HS-27A (cell line): ENCODE measurements at places on chromosomes 7 and 10.

- no peak for DNase-seq
These were observed 70.1 kb downstream of the RNF216 start for GRCh38 chr7:5711409-5711808.

- no peak for DNase-seq
These were observed 85.4 kb downstream of the HDAC9 start for GRCh38 chr7:18580950-18581349.

DNA sequence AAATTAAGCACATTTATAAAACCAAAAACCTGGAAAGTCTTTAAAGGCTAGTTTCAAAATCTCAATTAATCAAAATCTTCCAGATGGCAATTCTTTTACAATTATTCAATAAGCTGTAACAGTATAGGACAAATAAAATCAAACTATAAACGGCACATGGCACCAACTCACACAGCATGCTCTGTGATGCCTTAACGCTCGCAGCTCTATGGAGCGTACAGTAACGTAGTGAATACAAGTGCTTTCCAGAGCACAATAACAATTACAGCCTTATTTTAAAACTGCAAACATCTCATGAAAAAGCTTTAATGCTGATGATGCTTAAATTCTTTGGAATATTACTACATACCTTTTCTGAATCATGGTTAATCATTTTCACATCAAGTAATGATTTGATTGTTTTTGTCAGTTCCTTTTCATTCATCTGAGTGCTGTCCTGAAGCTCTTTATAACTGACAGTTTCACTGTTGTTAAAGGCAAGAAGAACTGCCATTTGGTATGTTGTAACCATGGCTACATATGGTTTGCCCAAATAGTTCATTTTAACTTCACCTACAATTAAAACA is 74.2 kb downstream of the CUL2 start:
- DNase-seq: no peak

- DNase-seq: no peak
These were observed 70.2 kb downstream of the DNAJB6 start for GRCh38 chr7:157406971-157407370.

DNA sequence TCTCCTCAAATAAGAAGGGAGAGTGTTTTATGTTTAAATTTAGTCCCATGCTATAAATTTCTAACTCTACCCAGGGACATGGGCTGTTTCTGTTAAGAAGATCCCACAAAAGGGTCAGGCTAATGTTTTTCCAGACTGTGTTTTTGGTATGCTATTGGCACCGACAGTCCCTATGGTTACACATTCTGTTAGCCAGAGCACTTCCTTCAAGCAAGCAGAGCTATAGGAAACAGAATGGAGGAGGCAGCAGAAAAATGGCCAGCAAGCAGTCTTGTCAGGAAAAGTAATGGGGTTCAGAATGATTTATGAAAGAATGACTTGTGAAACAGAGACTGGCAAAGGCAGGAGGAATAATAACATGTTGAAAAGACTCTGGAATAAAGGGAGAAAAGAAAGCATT is 44.8 kb upstream of the PHYHIPL start:
- no peak for DNase-seq

GRCh38 chr10:100600218-100600617 is 64.5 kb downstream of the HIF1AN start:
- no peak for DNase-seq

DNA sequence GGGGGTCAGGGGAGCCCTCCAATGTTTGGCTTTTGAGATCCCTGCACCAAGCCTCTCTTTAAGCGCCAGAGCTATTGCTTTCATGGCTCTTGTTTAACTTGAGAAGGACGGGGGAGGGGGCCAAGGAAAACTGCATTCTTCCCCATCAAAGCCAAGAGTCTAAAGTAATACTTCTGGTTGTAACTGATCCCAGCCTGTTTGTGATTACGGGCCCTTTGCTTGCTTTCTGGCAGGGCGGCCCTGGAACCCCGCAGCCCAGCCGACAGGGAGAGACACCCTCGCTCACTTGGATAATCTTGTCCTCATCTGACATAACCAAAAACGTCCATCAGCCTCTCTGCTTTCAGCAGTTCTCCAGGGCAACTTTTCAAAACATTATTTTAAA is 154.7 kb downstream of the NEURL1 start:
- DNase-seq: no peak

DNA sequence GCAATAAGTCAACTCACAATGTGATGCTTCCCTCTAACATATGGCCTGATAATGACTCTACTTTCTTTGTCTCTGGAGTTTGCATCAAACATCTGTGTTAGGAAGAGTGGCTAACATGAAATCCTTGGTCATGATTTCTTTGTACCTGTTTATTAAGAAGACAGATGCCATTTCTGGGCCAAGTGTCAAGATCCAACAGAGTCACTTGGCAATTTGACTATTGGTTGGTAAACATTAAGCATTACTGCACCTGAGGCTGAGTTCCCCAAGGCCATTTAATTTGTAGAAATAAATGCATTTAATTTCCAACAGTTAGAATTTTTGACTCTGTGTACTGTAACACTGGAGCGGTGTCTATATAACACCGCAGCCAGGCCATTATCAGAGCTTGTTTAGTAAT is 403.7 kb downstream of the GALNT17 start:
- no peak for DNase-seq

GRCh38 chr10:7792541-7792940 is 4.6 kb downstream of the ATP5F1C start:
- no peak for DNase-seq

GRCh38 chr7:28470344-28470743 is 58.0 kb downstream of the CREB5 start:
- no peak for DNase-seq

- no peak for DNase-seq
These were observed 62.0 kb upstream of the RNF32 start for GRCh38 chr7:156578578-156578940.

GRCh38 chr10:72252972-72253371 is 20.8 kb upstream of the DDIT4 start:
- DNase-seq: no peak

DNA sequence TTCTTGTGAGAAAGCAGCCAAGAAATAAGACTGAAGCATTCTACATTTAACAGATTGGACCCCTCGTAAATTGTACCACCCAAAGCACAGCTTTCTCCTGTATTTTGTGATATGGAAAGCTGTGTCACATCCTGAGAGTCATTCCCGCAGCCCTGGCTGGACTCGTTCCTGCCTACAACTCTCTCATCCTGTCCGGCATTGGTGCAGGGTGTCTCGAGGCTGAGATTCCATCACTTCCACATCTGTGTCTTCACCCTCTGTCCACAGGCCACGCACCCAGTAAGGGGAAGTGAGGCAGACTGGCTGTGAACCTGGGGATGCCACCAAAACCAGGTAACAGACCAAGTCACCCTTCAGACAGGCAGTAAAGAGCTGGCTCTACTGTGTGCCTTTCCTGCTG is 146.2 kb upstream of the KLF6 start:
- no peak for DNase-seq

DNA sequence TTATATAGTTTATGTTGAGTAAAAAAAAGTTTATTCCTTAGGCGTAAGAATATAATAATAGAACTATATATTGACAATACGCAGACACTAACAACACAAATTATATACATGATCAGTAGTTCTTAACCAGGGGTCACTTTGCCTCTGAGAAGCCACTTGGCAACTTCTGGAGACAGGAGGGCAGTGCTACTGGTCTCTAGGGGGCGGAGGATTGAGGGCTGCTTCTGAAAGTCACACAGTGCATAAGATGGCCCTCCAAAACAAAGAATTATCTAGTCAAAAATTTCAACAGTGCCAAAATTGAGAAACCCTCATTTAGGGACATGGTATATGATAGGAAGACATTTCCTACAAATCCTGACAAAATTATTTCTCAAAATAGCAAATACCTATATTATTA is 77.1 kb downstream of the THSD7A start:
- no peak for DNase-seq

DNA sequence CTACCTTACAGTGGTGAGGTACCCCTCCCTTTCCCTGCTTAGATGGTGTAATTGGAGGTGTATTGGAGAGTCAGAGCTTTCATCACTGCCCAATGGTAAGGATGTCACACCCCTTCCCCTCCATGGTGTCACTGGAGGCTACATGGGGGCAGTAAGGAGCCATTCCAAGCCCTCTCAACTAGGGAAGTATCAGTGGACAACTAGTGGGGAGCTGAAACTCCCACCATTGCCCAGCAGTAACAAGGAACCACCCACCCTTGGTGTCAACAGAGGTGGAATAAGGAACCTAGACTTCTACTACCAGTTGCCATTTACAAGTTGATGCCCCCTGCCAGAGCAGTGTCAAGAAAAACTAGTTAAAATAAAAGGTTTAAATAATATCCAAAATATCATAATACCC is 2.8 kb upstream of the HIBADH start:
- DNase-seq: no peak

GRCh38 chr7:148589640-148590039 is 926 bp upstream of the C7orf33 start:
- no peak for DNase-seq

DNA sequence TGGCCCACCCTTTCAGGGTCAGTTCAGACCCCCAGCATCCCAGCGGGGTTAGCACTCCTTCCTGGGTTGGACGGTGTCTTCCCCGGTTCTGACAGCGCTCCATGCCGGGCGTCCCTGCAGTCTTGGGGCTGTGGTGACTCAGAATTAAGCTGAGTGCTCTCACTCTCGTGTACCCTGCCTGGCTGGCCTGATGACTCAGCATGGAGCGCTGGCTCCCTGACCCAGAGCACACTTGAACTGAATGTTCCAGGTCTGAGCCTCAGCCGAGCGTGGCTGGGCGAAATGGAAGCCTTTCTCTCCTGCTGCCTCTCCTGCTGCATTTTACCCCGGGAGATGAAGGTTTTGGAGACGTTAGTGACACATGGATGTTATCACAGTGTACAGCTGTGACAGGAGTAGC is 7.1 kb downstream of the BAG3 start:
- DNase-seq: no peak
